EL (cell line): ENCODE measurements at places on chromosomes 3 and 15.

GRCh38 chr15:48273049-48273448 is 58.2 kb upstream of the DUT start:
- no peak for DNase-seq

GRCh38 chr15:70795311-70795665 is 31.9 kb upstream of the UACA start:
- DNase-seq = peak; percentile 96

DNA sequence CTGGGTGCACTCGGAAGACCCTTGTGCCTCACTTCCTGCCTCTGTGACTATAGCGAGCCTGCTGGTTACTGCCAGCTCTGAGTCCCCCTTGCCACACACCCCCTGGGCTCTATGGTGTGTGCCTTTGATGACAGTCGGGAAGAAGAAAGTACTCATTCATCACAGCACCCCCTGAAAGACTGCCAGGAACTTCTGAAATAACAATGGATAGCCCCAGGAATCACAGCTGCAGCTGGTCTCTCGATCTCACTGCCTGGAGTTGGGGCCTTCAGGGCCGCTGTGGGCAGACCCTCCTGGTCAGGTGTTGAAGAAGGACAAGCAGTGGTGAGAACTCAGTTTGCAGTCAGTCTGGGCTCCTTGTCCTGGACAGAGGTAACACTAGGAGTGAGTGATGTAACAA is 9.8 kb upstream of the RPP14 start:
- DNase-seq = no peak

GRCh38 chr15:69219690-69220089 is 59.3 kb downstream of the GLCE start:
- DNase-seq = no peak

DNA sequence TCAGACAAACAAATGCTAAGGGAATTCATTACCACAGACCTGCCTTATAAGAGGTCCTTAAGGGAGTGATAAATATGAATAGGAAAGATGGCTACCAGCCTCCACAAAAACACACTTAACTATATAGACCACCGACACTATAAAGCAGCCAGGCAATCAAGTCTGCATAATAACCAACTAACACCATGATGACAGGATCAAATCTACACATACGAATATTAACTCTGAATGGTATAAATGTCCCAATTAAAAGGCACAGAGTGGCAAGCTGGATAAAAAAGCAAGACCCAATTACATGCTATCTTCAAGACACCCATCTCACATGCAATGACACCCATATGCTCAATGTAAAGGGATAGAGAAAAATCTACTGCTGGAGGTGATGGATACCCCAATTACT is 221.1 kb downstream of the SCAPER start:
- DNase-seq = no peak

- DNase-seq = peak; percentile 92
Measured at GRCh38 chr3:21942328-21942727, 191.3 kb upstream of the ZNF385D start.

DNA sequence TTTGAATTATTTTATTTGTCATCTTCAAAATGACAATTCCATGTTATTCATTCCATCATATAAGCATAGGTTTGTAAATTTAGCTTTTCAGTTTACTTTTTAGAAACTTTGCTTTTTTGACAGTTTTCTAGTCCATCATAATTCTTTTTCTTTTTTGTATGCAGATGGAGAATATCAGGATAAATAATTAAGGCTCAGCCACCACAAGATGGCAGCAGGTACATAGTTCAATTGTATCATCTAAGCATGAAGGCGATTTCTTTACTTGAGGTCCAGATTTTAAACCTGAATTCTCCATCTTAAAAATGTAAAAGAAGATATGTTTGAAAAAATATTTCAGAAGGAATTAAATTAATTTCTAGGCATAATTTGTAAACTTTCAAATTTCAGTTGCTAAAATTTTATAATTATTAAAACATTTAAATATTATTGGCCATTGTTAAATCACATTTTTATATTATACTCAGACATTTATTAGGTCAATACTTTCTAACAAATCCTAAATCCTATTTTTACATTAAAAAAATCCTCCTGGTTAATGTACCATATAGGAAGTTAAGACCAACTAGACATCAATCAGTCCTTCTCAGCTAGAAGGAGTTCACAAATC is 15.1 kb downstream of the PLSCR5 start:
- peak; percentile 58 for DNase-seq

DNA sequence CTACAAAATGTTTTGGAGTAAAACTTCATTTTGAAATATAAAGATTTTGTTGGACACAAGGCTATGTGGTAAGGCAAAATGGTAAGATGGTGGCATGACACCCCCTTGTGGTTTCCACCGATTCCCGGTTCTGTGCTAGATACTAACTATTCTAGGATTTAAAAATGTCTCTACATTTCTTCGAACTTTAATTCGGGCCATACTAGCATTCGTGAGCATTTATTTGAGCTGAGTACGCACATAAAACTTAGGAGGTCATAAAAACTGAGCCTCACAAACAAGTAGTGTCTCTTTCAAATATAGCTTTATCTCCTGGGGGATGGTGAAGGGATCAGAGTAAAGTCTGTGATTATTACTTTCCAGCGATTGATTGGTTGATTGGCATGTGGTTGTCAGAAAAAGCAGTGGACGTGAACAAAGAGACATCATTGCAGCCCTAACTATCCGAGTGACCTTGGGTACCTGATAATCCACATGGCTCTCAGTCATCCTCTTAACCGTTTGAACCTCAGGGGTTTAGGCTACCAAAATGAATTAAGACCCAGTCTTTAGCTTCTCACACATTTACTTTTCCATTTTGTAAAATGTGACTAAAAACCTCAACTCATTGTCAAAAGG is 1.1 kb upstream of the ZNF639 start:
- peak; percentile 64 for DNase-seq

DNA sequence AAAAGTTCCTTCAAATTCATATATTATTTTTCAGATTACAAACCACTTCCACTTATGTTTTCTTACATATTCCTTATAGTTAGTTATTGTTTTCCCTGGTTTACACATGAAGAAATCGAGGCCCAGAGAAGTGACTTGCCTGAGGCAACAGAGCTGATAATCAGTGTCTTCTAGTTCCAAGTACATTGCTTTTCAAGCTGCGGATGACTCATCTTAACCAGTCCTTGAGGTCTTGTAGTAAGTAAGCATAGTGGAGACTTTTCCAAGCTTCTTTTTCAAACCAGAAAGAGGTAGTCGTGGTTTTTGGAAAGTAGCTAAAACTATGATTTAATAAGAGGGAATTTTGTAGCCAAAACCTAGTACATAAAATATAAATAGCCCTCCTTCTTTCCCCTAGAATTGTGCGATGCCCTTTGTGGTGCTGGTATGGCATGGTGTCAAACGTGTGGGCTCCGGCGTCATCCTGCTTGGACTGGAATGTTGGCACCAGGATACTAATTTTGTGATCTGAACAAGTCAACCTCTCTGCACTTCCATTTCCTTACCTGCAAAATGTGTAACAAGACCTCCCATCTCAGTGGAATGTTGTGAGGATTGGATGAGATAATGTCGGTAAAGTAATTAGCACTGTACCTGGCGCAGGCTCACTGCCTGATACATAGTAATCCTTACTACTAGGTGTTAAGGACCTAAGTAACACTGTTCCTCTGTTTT is 19.0 kb upstream of the DLG1 start:
- DNase-seq = peak; percentile 93

GRCh38 chr3:23217872-23218554 is 14.9 kb downstream of the UBE2E2 start:
- DNase-seq = peak; percentile 18

DNA sequence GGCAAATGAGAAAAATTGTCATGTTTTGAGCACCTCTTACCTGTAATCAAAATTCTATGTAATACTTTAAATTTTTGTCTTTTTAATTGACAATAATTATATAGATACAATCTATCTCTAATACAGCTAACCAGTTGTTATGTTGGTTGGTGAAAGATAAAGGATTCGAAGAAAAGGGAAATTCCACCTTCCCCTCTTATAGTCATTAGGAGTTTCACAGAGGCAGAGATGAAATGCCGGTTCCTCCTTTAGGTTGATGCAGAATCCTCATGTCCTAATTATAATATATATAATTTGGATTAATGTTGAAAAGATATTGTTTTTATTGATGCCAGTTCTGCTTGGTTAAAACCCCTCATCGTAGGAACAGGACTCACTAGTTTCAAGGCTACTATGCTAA is 67.1 kb downstream of the LRCH3 start:
- DNase-seq = no peak

DNA sequence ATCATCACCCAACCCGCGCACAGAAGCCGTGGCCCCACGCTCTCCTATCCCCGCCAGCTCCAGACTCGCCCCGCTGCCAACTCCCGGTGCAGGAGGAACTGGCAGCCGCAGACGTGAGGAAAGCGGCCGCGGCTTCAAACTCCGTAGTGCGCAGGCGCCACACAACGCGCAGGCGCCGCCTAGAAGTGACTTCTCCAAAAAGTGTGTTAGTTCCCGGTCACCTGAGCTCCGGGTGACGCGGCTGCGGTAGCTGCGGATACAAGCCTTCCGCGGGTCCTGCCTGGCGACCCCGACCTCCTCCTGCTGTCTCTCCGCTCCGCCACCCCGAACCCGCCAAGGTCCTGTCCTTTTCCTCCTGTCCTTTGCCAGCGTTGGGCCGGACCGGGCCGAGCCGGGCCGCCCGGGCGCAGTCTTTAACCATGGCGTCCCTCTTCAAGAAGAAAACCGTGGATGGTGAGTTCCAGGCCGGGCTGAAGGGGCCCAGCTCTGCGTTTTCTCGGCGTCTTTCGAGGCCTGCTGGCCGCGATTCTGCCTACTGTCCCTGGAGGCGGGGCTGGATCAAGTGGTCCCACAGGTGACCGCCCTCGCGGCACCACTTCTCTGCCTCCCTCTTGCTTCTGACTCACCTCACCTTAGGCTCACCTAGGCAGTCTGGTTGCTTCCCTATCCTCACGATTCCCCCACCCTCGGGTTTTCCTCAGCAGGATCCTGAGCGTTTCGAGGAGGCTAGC is at the start of gene CHMP2B:
TSS of gene CHMP2B (plus strand) at position 206 of the 731 bp plus-strand sequence. CDS start at position 420, 214 bp downstream.
- peak; percentile 91 for DNase-seq

DNA sequence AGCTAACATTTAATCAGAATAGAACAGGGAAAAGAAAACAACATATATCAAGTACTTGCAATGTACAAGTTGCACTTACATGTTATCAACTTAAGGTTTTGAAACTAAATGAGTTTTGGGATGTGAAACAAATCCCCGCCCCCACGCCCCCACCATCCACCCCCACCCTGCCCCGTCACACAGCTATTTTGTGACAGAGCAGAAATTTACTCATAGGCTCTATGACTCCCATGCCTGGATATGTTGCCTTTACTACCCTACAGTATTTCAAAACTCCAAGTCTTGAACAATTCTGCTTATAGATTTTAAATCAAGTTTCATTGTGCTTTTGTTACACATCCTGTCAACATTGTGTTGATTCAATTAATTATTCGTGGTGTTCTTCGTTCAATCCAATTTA is 18.1 kb upstream of the IL1RAP start:
- no peak for DNase-seq

DNA sequence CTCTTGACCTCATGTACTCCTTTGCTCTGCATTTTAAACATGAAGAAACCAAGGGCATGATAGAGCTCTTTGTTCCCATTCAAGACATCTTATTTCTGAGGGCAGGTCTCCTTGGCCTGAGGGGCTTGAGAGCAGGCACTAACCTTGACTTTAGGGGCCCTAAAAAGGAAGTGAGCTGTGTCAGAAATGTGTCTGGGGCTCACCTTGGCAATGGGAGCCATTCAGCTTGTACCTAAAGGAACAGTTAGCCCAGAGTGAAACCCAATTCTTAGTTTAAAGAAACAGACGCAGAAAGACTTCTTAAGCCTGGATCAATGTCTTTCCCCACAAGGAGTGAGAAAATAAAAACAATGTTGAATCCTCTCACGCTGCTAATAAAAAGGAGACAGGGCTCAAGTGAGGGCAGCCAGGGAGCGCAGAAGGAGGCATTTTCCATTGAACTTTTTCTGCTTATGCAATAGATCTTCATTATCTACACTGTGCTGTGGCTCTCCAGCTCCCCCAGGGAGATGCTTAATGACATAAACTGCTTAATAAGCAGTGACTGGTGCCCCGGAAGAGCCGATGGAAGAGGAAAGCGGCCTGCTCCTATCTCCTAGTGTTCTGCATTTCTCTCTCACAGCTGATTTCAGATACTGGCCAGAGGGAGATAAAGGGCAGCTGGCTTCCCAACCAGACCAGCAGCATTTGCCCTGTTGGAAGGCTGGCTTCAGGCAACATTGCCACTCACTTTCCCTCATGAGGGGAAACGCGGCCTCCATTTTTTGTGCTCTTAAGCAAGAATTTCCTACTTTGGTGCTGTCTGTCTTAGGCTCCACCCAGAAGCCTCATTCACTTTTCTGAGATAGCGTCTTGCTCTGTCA is 152.0 kb downstream of the OPA1 start:
- no peak for DNase-seq

DNA sequence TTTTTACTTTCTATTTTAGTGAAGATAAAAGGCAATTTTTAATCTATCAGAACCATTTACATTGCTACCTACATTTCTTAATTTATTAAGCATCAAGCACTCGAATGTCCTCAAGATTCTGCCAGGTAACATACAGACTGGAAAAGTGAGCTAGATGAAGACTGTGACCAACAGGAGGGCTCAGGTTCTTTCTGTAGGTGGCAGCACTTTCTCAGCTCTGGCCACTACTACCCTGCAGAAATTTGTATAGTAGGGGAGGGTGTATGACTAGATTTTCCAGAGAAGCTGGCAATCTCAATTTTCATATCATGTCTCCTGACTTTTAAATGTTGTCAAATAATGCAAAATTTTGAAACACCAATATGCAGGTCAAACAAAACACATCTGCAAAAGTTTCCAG is 165.0 kb upstream of the SUCLG2 start:
- DNase-seq = no peak

- no peak for DNase-seq
Measured at GRCh38 chr15:92033723-92034122, 180.2 kb downstream of the SLCO3A1 start.

- DNase-seq = peak; percentile 51
Measured at GRCh38 chr15:83283138-83283812, 1.2 kb downstream of the BNC1 start.

- no peak for DNase-seq
Measured at GRCh38 chr15:47678040-47678439, 39.3 kb upstream of the SEMA6D start.

GRCh38 chr15:70597056-70597603 is 166.2 kb downstream of the UACA start:
- DNase-seq = peak; percentile 62

GRCh38 chr3:186251948-186252619 is 110.0 kb downstream of the DGKG start:
- DNase-seq = no peak

GRCh38 chr3:158471639-158472294 is 99.2 kb upstream of the MLF1 start:
- DNase-seq = peak; percentile 83

- no peak for DNase-seq
Measured at GRCh38 chr15:52278636-52279367, 16.8 kb downstream of the MYO5C start.

DNA sequence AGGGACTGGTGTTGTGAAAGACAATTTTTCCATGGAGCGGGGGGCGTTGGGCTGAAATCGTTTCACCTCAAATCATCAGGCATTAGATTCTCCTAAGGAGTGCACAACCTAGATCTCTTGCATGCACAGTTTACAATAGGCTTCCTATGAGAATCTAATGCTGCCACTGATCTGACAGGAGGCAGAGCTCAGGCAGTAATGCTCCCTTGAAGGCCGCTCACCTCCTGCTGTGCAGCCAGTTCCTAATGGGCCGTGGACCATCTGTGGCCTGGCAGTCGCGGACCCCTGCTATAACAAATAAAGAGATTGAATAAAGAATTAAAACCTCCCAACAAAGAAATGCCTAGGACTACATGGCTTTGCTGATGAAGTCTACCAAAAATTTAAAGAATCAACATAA is 25.3 kb upstream of the ANKRD28 start:
- no peak for DNase-seq

- DNase-seq = no peak
Measured at GRCh38 chr15:64144565-64145281, 6.8 kb upstream of the SNX22 start.
